ENCODE measurements at places on chromosomes 12 and 14.

- H3K27me3 ChIP-seq: no peaks in the 10 kb centered on the region
- H3K4me1 ChIP-seq: no peaks in the 10 kb centered on the region
- DNase-seq: no peak
- H3K36me3 ChIP-seq: no peaks in the 10 kb centered on the region
- H3K4me3 ChIP-seq: no peak overlapping the region
These were observed 292.2 kb upstream of the ATXN7L3B start for GRCh38 chr12:74245458-74245857.

DNA sequence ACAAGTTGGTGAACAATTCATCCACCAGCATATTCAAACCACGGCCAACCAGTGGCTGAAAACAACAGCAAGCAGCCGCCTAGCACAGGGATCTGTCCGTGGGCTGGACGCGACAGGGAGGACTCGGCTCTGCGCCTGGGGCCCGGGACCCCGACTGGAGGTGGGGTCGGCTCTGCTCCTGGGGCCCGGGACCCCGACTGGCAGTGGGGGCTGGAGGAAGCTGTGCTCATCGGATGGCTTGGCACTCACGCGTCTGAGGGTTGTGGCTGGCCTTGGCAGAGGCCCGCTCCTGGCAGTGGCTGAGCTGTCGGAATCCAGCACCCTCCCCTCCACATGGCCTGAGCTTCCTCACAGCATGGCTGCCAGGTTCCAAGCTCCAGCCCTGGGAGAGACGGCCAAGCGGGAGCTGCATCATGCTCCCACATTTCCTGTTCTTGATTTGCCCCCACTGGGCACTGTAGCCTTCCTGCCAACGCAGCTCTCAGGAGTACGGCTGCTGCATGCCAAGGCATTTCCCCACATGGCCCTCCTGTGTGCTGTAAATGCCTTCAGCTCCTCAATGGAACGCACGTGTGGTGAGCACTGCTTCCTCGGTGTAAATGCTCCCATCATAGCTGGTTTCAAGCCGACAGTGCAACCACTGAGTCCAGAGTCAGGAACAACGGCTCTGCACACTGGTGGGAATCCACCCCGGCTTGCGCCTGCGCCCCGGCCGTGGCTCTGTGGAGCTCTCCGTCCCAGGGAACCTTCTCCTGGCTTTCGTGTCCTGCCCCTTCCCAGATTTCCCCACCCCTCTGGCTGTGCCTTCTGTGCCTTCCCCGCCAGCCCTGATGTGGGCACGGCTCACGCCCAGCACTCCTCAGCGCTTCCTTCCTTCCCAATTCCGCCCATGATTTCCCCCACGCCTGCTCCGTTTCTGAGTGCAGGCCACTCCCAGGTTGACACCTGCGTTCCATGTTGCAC is 7.3 kb upstream of the GALNT9 start:
- H3K27me3 ChIP-seq: peaks cover 57% of the 10 kb centered on the region
- no peaks in the 10 kb centered on the region for H3K4me1 ChIP-seq
- no peak overlapping the region for H3K4me3 ChIP-seq
- no peak for DNase-seq
- no peaks in the 10 kb centered on the region for H3K36me3 ChIP-seq
- no peak overlapping the region for H3K27ac ChIP-seq

DNA sequence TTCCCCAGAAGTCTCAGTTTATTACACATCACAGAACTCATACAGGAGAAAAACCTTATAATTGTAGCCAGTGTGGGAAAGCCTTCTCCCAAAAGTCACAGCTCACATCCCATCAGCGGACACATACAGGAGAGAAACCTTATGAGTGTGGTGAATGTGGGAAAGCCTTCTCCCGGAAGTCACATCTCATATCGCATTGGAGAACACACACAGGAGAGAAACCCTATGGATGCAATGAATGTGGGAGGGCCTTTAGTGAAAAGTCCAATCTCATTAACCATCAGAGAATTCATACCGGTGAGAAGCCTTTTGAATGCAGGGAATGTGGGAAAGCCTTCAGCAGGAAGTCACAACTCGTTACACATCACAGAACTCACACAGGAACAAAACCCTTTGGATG is 20.1 kb downstream of the ZNF84 start:
- H3K27me3 ChIP-seq: no peaks in the 10 kb centered on the region
- peak overlapping the region; percentile 10 for H3K27ac ChIP-seq
- H3K4me3 ChIP-seq: peak overlapping the region; percentile 65
- no peaks in the 10 kb centered on the region for H3K4me1 ChIP-seq

DNA sequence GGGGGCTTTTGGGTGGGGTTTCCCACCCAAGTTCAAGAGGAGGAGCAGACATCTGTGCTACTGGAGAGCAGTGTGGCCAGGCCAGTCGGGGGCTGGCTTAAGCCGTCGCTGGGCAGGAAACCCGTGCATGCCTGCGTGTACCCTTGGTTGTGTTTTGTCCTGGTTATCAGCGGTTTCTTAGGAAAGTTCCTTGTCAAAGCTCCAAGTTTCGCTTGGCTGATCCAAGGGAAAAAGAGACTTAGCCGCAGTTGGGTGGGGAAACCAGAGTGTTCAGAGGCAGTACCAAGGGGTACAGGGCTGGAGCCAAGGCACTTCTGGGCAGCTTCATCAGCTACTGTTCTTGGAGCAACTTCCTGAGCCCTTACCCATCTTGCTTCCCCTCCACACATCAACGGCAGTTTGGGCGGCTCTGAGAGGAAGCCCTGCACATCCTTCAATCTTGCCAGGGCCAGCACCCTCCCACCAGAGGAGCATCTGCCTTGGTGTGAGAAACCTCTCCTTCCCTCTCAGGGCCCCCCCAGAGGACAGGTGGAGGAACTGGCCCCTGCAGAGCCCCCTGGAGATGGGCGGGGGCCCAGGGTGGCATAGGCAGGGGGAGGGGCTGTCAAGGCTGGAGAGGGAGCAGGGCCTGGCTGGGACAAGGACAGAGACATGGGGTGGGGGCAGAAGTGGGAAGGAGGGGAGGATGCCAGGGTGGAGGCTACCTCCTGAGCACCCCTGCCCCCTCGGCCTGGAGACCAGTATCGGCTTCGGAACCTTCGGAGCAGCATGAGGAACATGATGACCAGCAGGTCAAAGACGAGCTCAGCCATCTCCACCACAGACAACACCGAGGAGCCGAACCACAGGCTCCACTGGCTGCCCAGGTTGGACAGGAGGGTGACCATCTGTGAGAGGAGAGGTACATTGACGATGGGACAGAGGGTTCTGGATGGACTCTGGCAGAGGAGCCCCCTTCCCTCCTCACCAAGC is 5.8 kb upstream of the TNFRSF1A start:
- H3K27me3 ChIP-seq: no peaks in the 10 kb centered on the region
- H3K4me3 ChIP-seq: no peak overlapping the region
- DNase-seq: no peak
- H3K36me3 ChIP-seq: no peaks in the 10 kb centered on the region

DNA sequence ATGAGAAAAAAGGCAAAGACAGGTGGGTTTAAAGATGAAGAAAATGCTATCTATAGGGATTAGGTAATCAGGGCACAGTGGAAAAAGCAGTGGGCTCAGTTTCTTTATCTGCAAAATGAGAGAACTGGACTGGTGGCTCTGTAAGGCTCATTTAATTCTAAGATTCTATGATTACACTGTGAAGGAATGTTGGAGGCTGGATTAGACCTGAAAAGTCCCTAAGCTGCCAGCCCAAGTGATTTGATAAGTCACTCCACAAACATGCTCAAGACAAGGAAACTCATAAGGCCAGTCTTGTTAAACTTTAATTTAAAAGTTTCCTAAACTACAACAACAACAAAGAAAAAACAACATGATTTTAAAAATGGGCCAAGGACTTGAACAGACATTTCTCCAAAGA is 75.1 kb downstream of the DCAF5 start:
- no peak overlapping the region for H3K27ac ChIP-seq
- H3K4me3 ChIP-seq: no peak overlapping the region
- H3K4me1 ChIP-seq: peaks cover 21% of the 10 kb centered on the region
- no peaks in the 10 kb centered on the region for H3K36me3 ChIP-seq
- no peak for DNase-seq

DNA sequence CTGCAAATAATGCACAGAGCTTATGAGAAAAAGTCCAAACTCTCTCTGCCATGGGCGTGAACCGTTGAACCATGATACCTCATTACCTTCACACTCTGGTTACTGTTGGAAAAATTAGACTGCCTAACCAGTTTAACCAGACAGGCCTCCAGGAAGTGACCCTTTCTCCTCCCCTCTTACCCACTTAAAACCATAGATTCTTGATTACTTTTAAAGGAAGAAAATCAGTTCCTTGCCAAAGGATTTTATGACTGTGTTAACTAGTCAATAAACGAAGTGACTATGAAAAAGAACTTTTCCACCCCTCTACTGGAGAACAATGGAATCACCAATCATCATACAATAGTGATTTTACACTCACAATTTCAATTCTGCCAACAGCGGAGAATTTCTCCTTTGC is 254.0 kb upstream of the ATP2B1 start:
- no peaks in the 10 kb centered on the region for H3K27me3 ChIP-seq
- H3K36me3 ChIP-seq: no peaks in the 10 kb centered on the region
- H3K27ac ChIP-seq: no peak overlapping the region
- peaks cover 3% of the 10 kb centered on the region for H3K4me1 ChIP-seq
- no peak for DNase-seq

- H3K36me3 ChIP-seq: peaks cover 6% of the 10 kb centered on the region
- H3K27me3 ChIP-seq: no peaks in the 10 kb centered on the region
- no peak overlapping the region for H3K4me3 ChIP-seq
- H3K27ac ChIP-seq: no peak overlapping the region
- peaks cover 41% of the 10 kb centered on the region for H3K4me1 ChIP-seq
- peak; percentile 15 for DNase-seq
These were observed 62.0 kb downstream of the NDUFA12 start for GRCh38 chr12:94941440-94941862.

- DNase-seq: no peak
- H3K4me1 ChIP-seq: no peaks in the 10 kb centered on the region
- no peaks in the 10 kb centered on the region for H3K27me3 ChIP-seq
- H3K27ac ChIP-seq: no peak overlapping the region
These were observed 86.9 kb downstream of the ACSS3 start for GRCh38 chr12:81164827-81165226.

- H3K4me3 ChIP-seq: peak overlapping the region; percentile 36
- H3K36me3 ChIP-seq: no peaks in the 10 kb centered on the region
- no peaks in the 10 kb centered on the region for H3K27me3 ChIP-seq
These were observed 23.8 kb downstream of the PXN start for GRCh38 chr12:120241561-120242274.

GRCh38 chr12:103886195-103886797 is 43.9 kb upstream of the HSP90B1 start:
- no peaks in the 10 kb centered on the region for H3K27me3 ChIP-seq
- peak overlapping the region; percentile 1 for H3K4me3 ChIP-seq
- no peak for DNase-seq

DNA sequence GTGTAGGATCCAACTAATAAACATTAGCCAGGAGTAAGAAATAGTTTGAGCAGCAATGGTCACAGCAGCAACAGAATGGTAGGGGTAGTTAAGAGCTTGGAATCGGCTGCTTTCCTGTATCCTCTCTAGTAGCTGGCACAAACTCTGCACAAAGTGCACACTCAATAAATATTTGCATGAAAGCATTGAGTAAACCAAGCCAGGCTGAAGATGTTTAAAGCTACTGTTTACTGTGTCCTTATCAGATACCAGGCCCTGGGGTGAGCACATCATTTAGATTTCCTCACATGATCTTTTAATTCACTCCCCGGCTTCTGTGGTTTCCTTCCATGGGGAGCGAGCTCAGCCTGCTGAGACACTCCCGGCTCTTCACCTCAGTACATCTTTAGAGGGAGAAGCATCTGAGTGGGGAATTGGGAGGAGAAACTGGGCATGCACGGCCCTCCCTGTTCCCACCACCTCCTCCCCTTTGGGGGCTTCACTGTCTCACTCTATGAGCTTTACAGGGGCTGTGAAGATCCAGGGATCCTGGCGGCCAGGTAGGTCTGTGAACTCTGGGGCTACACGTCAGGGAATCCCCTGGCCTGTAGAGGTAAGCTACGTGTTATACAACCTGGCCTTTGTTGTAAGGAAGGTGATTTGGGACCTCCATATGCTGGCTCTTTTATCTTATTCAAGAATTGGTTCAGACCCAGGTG is 107.2 kb upstream of the VASH1 start:
- peaks cover 5% of the 10 kb centered on the region for H3K27me3 ChIP-seq
- no peak overlapping the region for H3K4me3 ChIP-seq
- H3K27ac ChIP-seq: no peak overlapping the region
- H3K36me3 ChIP-seq: no peaks in the 10 kb centered on the region
- H3K4me1 ChIP-seq: no peaks in the 10 kb centered on the region

DNA sequence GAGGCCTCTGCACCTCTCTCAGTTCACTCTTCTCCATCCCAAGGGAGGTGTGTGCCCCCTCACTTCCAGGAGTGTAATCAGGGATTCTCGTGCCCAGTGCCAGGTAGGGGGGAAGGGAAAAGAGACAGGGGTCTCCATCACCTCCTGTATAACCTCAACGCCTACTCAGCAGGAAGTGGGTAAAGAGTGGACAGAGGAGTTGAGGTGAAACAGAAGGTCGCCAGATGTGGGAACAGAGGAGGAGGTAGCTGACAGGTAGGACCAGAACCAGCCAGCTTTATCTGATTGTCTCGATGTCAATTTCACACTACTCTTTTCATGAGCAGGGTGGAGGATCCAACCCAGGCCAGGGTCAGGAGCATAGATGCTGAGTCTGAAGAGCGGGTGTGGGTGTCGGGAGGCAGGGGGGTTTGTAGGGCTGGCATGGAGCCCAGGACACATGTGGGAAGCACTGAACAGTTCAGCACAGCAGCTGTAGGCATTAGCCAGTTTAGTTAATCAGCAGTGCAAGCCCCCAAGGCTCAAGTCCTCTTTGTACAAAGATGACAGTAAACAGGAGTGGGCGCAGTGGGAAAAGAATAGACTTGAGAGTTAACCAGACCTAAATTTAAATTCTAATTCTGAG is 213.5 kb downstream of the PELI2 start:
- H3K36me3 ChIP-seq: peaks cover 3% of the 10 kb centered on the region
- no peaks in the 10 kb centered on the region for H3K4me1 ChIP-seq
- no peak overlapping the region for H3K4me3 ChIP-seq
- no peak for DNase-seq
- H3K27ac ChIP-seq: no peak overlapping the region

DNA sequence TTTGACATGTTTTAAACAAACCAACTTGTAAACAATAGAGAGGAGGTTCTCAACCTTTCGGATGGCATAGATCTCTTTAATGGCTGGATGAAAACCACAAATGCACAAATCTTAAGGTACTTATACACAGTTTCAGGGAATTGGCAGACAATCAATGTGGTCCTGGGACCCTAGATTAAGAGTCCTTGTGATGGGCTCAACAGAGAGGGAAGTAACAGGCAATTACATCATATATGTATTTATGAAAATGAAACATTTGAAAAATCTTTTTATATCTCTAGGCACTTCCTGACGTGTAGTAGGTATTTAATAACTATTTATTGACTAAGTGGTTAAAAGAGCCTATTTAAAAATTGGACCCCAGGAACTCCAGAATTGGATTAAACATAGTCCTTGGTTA is 897 bp downstream of the ACTR10 start:
- no peaks in the 10 kb centered on the region for H3K36me3 ChIP-seq
- DNase-seq: no peak
- peaks cover 52% of the 10 kb centered on the region for H3K4me1 ChIP-seq

- no peak overlapping the region for H3K4me3 ChIP-seq
- H3K27ac ChIP-seq: no peak overlapping the region
- H3K36me3 ChIP-seq: no peaks in the 10 kb centered on the region
- peak; percentile 8 for DNase-seq
These were observed 106.0 kb downstream of the KIF26A start for GRCh38 chr14:104244221-104245011.

- H3K4me3 ChIP-seq: no peak overlapping the region
- no peak overlapping the region for H3K27ac ChIP-seq
These were observed 197.1 kb downstream of the EFCAB11 start for GRCh38 chr14:89757313-89757939.

GRCh38 chr12:113271853-113272561 is 50.7 kb downstream of the TPCN1 start:
- H3K4me1 ChIP-seq: no peaks in the 10 kb centered on the region
- no peaks in the 10 kb centered on the region for H3K27me3 ChIP-seq
- no peak overlapping the region for H3K27ac ChIP-seq
- peaks cover 34% of the 10 kb centered on the region for H3K36me3 ChIP-seq
- DNase-seq: no peak
- no peak overlapping the region for H3K4me3 ChIP-seq

Data from naive thymus-derived CD8-positive, alpha-beta T cell (primary cell).